ENCODE measurements at places on chromosomes 11 and 22.

DNA sequence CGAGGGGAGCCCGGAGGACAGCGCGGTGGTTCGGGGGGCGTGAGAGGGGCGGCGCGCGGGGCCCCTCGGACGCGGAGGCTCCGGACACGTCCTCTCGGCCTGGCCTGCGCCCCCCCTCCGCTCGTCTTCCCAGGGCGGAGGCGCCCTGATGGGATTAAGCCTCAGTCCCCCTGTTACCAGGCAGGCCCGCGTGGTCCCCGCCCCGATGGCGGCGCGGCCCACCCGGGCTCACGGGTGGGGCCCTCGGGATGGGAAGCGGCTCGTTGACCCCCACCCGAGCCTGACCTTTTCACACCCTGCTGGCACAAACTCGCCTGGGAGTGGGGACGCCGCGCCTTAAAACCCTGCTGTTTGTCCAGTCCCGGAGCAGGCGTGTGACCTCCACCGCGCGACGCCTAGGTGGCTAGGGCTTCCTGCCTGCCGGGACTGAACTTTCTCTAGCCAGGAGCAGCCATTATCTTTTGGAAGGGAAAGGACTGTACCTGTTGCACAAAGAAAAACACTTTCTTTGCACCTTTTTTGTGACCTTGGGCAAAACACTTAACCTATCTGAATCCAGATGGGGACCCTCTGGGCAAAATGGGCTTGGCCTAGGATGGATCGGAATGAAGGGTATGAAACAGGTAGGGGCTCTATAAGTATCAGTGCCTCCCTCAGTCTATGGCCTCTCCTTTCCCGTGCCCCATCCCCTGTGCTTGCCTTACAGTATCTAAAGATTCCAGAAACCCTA, 1.0 kb downstream of the KIAA1671 start:
- no peak for DNase-seq

GRCh38 chr22:44087089-44087430, 63.0 kb downstream of the PARVB start:
- DNase-seq: no peak

DNA sequence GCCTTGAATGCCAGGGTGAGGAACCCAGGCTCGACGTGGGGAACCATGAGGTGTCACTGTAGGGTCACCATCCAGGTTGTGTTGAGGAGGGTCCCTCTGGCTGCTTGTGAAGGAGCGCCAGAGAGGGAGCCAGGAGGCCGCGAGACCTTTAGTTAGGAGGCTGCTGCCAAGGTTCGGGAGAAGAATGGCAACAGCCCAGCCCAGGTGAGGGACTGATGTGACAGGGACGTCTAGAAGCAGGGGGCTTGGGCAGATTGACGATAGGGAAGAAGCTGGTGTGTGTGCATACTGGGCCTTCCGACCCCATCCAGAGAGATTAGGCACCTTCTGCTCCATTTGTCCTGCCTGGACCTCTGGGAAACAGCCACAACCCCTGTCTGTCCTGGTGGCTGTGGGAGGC, 49.0 kb downstream of the MYO7A start:
- no peak for DNase-seq

- no peak for DNase-seq
These were observed 177.1 kb downstream of the LRRC4C start for GRCh38 chr11:41282395-41282794.

GRCh38 chr11:35313760-35314153, 105.6 kb downstream of the SLC1A2 start:
- no peak for DNase-seq

DNA sequence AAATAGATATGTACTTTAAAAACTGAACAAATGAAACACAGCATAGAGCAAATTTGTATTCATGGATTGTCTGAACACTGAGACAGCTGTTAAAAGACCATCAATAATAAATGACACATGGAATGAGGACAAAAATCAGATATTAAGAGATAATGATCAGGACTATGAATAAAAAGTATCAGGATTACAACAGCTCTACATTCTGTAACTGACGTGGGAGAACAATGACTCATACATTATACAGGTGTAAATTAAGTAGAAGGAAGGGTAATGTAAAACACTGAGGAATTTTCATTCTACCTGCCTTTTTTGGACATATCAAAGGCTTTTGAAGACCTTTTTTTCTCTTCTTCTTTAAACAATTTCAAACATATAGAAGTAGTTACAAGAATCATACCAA, 310.9 kb upstream of the ANO3 start:
- no peak for DNase-seq

DNA sequence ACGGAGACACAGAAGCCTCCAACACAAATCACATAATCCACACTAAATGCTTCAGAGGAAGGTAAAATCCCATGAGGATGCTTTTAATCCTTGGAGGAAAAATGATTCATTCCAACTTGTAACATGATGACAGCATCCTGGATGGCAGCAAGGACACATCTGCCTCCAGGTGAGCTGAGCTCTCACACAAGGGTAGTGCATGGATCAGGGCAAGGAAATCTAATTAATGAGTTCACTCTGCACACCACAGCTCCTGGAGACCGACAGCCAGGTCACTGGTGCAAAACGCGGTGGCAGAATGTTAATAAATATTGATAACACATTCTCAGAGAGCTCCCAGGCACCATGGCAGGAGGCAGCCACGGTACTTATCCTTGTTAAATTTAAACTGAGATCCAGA, 40.3 kb upstream of the CYP2D6 start:
- DNase-seq: no peak

DNA sequence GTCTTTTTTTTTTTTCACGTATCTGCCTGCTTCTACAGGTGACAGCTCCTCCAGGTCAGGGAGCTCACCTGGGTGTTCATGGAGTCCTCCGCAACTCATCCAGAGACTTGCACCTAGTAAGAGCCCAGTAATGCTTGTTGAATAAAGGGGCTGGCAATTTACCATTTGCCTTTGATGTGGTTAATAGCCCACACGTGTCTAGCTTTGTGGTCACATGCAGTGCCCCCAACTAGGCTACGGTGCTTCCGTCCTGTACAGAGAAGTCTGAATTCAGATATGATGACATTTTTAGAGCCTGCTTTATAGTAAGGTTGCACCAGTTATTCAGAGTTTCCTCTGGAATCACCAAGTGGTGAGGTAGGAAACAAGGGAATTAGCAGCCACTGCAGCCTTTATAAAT, 199.4 kb upstream of the MTMR2 start:
- DNase-seq: no peak

- no peak for DNase-seq
These were observed 393 bp downstream of the CYB561A3 start for GRCh38 chr11:61361237-61361740.

- no peak for DNase-seq
These were observed 20.3 kb upstream of the ARHGAP8 start for GRCh38 chr22:44732017-44732561.

GRCh38 chr11:19234231-19234817, 6.4 kb downstream of the E2F8 start:
- DNase-seq: no peak

DNA sequence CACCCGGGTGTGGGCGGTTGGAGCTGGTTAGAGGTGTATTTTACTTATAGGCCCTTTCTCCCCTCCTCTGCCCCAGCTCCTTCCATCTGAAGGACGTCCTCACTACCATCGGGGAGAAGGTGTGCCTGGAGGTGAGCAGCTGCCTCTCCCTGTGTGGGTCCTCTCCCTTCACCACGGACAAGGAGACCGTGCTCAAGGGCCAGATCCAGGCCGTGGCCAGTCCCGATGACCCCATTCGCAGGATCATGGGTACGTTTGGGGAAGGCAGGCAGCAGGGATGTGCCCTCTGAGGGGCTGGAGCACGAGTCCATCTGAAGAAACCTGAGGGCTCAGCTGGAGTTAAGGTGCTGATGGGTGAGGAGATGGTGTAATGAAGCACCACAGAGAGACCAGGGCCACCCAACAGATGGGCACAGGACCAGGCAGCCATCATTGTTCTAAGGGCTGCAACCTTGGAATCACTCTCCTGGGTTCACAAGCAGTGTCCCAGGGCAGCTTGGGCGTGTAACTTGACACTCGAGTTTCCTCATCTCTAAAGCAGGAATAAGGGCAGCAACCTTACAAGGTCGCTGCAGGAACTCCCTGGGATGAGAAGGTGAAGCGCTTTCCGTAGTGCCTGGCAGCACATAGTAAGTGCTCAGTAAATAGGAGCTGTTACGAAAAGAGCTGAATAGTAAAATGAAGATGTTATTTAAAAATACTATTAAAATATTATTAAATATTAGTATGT, 29.4 kb downstream of the TCP11L1 start:
- no peak for DNase-seq

DNA sequence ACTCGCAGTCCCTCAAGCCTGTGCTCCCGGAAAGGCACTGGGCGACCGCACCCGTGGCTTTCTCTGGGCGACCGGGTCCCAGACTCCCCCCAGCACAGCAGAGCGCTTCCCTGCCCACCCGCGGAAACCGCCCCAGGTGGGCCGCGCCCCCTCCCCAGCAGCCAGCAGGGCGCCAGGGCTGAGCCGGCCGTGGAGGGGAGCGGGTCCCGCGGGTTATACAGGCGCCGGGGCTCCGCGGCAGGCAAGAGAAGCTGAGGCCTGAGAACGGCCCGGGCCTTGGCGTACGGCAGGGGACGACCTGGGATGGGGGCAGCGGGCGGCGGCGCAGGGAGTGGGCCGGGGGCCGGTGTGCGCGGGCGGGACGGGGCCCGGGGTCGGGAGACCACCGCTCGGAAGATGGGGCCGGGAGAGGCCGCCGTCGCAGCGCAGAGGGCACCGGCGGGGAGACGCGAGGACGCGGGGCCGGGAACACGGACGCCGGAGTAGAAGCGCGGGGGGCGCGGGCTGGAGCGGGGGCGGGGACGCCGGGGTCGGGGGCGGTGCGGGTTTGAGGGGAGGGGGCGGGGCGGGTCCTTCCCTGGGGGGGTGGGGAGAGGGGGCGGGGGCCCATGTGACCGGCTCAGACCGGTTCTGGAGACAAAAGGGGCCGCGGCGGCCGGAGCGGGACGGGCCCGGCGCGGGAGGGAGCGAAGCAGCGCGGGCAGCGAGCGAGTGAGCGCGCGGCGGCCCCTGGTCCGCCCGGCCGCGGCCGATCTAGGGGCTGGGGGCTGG, at the start of gene MDK:
TSS of gene MDK (plus strand) at position 622 of the 771 bp plus-strand sequence. CDS start 389 bp downstream, outside the sequence.
- no peak for DNase-seq

DNA sequence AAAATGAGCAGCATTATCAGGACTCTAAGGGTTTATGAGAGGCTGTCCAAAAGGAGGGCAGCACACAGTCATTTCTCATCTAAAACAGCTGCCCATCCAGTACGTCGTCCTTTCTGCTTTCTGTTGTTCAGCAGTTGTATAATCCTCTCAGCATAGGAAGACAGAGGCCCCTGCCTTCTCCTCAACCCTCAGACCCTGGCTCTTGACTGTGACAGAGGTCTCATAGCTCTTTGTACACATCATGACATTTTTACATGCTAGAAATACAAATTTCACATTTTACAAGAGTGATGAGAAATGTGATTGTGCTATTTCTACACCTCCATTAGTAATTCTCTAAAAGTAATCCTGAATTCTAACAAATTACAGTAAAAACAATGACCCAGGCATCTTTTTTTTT, 36.2 kb upstream of the ZC3H12C start:
- no peak for DNase-seq

- no peak for DNase-seq
These were observed 18.5 kb downstream of the TPCN2 start for GRCh38 chr11:69067200-69067599.
